IPS DF 19.7 (cell line): ENCODE measurements at places on chromosomes 12 and 14.

GRCh38 chr12:54006559-54007220 is 2.1 kb upstream of the HOXC8 start:
- DNase-seq, result no peak

DNA sequence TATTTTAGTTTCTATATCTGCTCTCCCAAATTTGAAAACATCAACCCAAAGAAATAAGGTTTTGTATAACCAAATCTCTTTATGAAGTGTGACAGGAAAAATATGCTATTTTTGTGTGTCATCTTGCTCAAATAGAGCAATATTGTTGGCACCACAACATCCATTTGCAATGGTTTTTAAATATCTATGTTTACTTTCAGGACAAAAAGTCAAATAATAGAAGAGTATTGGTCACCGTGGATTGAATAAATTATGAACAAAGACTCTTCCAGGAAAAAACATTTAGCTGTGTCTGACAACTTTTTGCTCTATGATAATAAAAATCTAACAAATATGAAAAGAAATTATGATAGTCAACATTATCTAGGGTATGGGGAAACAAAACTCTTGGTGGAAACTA is 439.2 kb downstream of the BTG1 start:
- DNase-seq, result no peak

GRCh38 chr12:13713556-13714410 is 267.6 kb downstream of the GRIN2B start:
- DNase-seq, result no peak

- DNase-seq, result no peak
These were observed 84.0 kb upstream of the GPR68 start for GRCh38 chr14:91328313-91329050.

DNA sequence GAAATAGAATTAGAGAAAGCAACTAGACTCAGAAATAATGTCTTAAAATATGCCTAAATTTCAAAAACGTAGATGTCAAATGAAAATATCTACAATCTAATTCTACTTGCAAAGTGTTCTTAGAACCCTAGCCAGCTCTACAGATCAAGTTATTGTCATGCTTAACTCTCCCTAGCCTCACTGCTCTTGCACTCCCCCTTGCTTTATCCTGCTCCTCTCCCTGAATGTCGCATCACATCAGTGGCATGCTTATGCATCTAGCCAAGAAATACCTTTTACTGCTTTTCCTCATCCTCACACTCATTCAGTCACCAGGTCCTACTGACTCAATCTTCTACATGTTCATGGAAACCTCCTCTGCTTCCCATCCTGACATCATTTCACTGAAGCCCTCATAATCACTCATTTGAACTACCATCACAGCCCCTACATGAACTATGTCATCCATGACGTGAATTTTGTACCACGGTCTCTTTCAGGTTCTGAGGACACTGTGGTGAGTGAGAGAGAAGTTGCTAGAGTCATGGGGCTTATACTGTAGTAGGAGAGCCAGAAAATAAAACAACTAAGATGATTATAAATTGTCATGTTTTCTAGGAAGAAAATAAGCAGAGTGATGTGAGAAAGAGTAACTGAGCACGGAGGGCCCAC is 22.6 kb upstream of the CRACR2A start:
- DNase-seq, result no peak

GRCh38 chr12:109624467-109624866 is 50.9 kb downstream of the MVK start:
- no peak for DNase-seq

DNA sequence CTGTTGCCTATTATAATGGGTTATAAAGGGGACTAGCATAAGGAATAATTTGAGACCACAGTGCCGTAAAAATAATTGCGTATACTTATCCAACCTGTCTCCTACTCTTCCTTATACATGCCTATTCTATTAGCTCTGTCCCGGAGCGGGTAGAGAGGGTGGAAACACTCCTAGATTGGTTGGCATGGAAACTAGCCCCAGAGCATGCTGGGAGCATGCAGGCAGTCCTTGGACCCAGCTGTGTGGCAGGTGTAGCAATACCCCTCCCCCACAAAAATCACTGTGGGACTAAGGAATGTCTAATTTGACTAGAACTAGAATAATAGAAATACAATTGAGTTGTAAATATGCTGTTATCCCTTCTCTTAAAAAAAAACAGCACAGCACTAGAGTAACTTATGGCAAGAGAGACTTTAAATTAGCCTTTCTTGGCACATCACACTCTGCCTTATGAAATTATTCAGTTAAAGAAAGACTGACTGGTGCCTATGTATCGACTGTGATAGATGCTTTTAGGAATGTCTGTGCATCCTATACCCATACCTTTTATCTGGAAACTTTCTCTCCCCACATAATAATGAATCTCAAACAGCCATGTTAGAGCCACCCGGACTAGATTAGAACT is 244.0 kb upstream of the DAAM1 start:
- DNase-seq, result no peak

DNA sequence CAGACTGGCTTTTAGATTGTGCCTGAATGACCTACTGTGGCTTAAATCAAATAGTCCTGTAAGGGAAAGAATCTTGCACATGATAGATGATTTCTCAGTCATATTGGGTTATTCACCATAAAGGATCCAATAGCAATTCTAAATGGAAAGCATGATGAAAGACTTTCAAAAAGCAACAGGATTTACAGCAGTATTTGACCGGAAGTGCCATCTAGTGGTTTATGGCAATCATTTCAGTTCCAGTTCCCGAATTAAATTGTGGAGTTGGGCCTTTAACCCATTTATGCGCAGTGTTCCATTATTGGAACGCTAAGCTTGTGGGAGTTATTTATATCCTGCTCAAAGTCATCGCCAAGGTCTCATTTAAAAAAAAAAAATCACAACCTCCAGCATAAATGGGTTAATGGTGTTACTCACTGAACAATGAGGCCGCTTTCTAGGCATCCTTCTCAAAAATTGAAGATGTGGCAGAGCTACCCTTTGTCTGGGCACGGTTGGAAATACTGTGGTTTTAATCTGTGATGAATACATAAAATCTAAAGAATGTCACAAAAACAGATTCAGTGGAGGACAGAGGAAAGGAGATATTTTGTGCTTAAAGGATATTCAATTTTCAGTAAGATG is 60.8 kb upstream of the REP15 start:
- DNase-seq, result no peak

DNA sequence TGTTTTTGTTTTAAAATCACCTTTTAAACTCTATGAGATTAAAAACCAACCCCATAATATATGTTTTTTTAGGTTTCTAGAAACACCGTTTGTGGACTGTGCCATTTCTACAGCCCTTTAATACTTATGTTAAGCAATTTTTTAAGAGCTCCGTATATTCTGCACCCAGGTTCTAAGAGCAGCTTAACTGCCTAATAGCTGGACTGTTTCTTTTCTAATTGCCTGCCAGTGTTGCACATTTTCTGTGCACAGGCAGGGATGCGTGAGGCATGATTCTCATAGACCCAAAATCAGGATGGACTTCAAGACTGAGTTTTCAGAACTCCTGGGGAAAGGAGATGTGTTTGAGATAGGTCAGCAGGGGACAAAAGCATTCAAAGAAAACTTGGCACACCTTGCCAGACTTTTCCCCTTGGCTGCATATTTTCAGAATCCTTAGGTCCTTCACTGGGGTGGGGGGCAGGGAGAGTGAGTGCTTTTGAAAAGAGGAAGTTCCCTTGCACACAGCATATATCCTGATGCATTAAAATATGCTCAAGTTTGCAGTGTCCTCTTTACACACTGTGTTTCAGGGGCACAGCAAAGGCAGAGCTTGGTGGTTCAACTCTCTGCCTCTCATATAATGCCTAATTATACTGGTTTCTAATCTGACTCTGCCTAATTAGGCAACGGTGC is 27.9 kb downstream of the TMEM30B start:
- DNase-seq, result no peak

- DNase-seq, result no peak
These were observed 46.2 kb downstream of the C14orf132 start for GRCh38 chr14:96085369-96085768.

DNA sequence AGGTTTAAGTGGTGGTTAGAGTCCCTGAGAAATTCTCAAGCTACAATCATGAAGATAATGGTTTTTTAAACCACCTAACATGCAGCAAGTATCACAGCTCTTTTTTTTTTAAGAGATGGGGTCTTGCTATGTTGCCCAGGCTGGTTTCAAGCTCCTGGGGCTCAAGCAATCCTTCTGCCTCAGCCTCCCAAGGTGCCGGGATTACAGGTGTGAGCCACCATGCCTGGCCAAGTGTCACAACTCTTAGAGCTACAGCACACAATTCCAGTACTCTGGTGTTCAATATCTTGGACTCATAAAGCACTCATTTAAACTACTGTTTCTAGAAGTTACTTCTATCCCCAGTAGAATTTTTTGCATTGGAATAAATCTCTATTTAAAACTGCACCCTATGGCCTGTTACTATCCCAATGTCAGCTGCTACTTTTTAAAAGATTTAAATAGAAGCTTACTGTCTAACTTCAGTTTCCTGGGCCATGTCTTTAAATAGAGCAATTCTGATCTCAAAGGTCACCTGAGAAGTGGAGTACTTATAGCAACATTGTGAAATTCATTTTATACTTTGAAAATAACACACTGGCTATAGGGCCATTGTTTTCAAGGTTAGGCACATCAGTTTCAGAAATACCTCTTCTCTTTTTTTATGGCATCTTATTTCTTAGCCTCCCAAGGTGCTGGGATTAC is 10.3 kb downstream of the LYSET start:
- no peak for DNase-seq

DNA sequence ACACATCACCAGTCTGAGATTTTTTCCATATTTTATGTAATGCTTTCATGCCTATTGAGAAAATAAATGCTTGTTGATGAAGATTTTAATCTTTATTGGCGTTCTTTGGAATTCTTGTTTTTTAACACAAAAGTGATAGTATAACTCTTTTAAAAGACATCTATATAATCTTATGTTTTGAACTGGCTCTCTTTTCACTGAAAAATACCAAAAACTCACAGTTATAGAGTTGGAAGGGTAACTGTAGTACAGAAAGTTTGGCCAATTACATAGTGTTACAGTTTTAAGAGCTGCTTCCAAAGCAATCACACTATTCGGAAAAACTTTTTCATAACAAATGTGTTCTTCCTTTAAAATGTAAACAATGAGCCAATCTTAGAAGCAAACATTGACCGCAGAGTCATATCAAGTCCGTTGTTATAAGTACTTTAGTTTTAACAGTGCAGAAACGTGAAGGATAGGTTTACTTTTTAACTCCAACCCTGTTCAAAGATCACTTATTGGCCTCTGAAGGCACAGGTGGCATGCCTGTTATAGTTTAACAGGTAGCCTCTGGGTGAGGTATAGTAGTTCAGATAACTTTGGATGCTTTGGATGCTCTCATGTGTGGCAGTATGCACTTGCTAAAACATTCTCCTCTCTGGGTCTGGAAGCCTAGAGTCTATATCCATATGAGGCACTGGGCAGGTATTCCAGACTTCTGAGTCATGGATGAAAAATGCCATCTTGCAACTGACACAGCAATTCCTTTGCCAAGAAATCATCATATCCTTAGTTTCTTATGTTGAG is 12.1 kb upstream of the NTN4 start:
- DNase-seq, result no peak

GRCh38 chr14:94827711-94828447 is 58.0 kb upstream of the GSC start:
- no peak for DNase-seq

GRCh38 chr12:116969615-116970585 is 59.1 kb downstream of the FBXW8 start:
- DNase-seq, result no peak

DNA sequence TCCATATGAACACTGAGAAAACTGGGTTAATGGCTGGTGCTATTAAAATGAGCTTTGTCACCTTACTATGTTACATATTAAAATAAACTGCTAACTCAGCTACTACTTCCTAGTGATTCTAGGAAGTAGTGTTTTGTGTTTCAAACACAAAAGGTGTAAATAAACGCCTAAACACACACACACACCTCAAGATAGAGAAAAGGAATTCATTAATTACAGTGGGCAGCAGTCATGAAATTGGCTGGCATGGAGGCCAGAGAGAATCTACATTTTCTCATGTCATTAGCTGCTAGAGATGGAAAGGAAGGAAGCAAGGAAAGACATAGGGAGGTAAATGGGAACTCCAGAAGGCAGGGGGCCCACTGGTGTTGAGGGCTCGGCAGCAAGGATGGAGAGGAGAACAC is 787 bp upstream of the PRMT5 start:
- DNase-seq, result no peak

DNA sequence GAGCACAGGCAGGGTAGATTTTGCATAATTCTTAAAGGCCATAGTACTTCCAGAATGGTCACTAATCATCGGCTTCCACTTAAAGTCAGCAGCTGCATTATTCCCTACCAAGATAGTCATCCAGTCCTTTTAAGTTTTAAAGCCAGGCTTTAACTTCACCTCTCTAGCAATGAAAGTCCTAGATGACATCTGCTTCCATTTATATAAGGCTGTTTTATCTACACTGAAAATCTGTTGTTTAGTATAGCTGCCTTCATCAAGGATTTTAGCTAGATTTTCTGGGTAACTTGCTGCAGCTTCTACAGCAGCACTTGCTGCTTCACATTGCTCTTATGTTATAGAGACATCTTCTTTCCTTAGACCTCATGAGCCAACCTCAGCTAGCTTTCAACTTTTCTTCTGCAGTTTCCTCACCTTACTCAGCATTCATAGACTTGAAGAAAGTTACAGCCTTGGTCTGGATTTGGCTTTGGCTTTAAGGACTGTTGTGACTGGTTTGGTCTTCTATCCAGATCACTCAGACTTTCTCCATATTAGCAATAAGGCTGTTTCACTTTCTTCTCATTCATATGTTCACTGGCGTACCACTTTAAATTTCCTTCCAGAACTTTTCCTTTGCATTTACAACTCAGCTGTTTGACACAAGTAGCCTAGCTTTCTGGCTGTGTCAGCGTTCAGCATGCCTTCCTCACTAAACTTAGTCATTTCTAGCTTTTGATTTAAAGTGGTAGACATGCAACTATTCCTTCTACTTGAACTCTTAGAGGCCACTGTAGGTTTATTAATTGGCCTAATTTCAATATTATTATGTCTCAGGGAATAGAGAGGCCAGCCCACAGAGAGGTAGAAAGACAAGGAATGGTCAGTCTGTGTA is 209.9 kb upstream of the GARIN2 start:
- DNase-seq, result no peak

- DNase-seq, result no peak
These were observed 12.1 kb upstream of the HMGA2 start for GRCh38 chr12:65811968-65812700.

GRCh38 chr12:97568336-97569180 is 106.0 kb downstream of the RMST start:
- DNase-seq, result no peak
